Naive thymus-derived CD8-positive, alpha-beta T cell (primary cell): ENCODE measurements at places on chromosomes 2 and 18. TPM values are rescaled to one million over a fixed set of nuclear protein-coding genes. Genes with fewer than 3 reads are reported as not detected.

LAMA3 gene
- not detected for total RNA-seq

VWC2L gene
- not detected for total RNA-seq

TANC1 gene
- total RNA-seq, result 0.13 TPM

LIPG gene
- not detected for total RNA-seq

ACTG2 gene
- not detected for total RNA-seq

IL1RL2 gene
- not detected for total RNA-seq

CAVIN2 gene
- not detected for total RNA-seq

ITPRIPL1 gene
- total RNA-seq, result 1.4 TPM

ZBTB7C gene
- total RNA-seq, result not detected

WIPF1 gene
- 408 TPM for total RNA-seq

OSR1 gene
- total RNA-seq, result not detected

RFX8 gene
- not detected for total RNA-seq

CYP27A1 gene
- total RNA-seq, result 0.49 TPM

UGT1A3 gene
- total RNA-seq, result not detected

SERPINB3 gene
- total RNA-seq, result not detected

CRYBA2 gene
- not detected for total RNA-seq

CDH20 gene
- total RNA-seq, result 0.60 TPM

MC5R gene
- total RNA-seq, result not detected

UCN gene
- 5.9 TPM for total RNA-seq

AKAIN1 gene
- not detected for total RNA-seq

SEMA4F gene
- total RNA-seq, result 16.5 TPM

DHRS9 gene
- not detected for total RNA-seq

MARCO gene
- total RNA-seq, result not detected

STARD6 gene
- total RNA-seq, result not detected

CKAP2L gene
- not detected for total RNA-seq

PARD3B gene
- total RNA-seq, result 2.3 TPM

PROC gene
- not detected for total RNA-seq

REEP1 gene
- 0.10 TPM for total RNA-seq

SPOPL gene
- 11.6 TPM for total RNA-seq

NCK2 gene
- total RNA-seq, result 124 TPM

ADGRF3 gene
- total RNA-seq, result 1.5 TPM

SLC5A7 gene
- total RNA-seq, result not detected

FHL2 gene
- total RNA-seq, result not detected

IL1B gene
- not detected for total RNA-seq

MAB21L4 gene
- total RNA-seq, result not detected

ARMC9 gene
- 1.7 TPM for total RNA-seq

PHLPP1 gene
- 8.0 TPM for total RNA-seq

RPRM gene
- total RNA-seq, result not detected

IL1RN gene
- total RNA-seq, result not detected

MFSD2B gene
- not detected for total RNA-seq

PLCL1 gene
- 7.1 TPM for total RNA-seq

NGEF gene
- total RNA-seq, result not detected

TSPYL6 gene
- not detected for total RNA-seq

CMPK2 gene
- 3.4 TPM for total RNA-seq

INPP5D gene
- 124 TPM for total RNA-seq

BAZ2B gene
- 30.4 TPM for total RNA-seq

PID1 gene
- not detected for total RNA-seq
